Hematopoietic multipotent progenitor cell treated with erythropoietin and hydrocortisone succinate and interleukin-3 and kit ligand, for 6 days (in vitro differentiated cells): ENCODE measurements at places on chromosomes 6 and 20.

DNA sequence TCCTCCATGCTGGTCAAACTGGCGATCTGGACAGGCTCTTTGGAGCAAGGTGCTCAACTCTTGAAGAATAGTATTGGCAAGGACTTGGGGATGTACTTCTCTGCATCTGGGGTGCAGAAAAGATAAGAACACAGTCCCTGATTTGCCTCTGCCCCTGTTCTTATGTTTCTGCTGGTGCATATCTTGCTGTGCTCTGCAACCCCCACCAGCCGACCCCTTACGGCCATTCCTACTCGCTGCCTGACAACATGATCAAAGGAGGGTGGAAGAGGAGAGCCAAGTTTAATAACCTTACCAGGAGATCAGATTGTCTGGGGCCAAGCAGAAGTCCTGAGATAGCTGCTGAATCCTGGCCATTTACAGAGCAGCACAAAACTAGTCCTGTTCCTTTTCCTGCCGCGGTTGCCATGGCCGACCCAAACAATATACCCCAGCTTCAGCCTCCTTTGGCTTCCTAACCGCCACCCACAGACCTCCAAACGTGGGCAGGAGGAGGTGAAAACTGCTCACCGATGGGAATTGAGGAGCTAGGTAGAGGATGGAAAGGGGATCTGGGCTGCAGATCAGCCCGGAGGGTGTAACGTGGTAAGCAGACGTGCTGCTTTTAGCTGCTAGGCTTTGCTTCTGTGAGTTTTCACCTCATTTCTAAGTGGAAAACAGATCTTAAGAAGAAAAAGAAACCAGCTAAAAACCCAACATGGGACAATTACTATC is 60.9 kb downstream of the ATXN1 start:
- DNase-seq = peak; percentile 37

GRCh38 chr6:144809969-144810368 is 524.8 kb downstream of the UTRN start:
- DNase-seq = no peak

DNA sequence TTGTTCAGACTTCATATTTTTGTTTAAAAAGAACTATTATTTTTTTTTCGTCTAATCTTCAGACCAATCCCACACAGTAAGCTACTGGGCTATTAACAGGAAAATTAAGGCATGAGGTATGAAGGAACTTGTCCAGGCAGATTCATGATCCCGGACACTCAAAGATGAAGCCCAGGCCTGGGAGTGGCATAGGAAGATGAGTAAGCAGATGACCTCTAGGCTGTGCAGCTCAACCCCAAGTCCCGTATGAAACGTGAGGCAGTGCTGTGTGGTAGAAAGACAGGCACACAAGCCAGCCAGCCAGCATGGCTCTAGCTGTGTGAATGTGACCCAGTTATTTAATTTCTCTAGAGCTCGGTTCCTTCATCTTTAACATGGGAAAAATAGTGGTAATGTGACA is 231.9 kb downstream of the CLIC5 start:
- no peak for DNase-seq

- DNase-seq = peak; percentile 67
Observed at GRCh38 chr20:34112600-34113101, 608 bp upstream of the EIF2S2 start.

GRCh38 chr6:112522587-112522986 is 175.5 kb downstream of the RFPL4B start:
- peak; percentile 11 for DNase-seq

- DNase-seq = no peak
Observed at GRCh38 chr20:37852666-37853065, 50.3 kb upstream of the VSTM2L start.

- DNase-seq = no peak
Observed at GRCh38 chr6:7719364-7719850, 6.5 kb upstream of the BMP6 start.

GRCh38 chr6:141463237-141463977 is 669.3 kb upstream of the GJE1 start:
- DNase-seq = no peak

- no peak for DNase-seq
Observed at GRCh38 chr20:25278636-25279361, 30.9 kb downstream of the PYGB start.

DNA sequence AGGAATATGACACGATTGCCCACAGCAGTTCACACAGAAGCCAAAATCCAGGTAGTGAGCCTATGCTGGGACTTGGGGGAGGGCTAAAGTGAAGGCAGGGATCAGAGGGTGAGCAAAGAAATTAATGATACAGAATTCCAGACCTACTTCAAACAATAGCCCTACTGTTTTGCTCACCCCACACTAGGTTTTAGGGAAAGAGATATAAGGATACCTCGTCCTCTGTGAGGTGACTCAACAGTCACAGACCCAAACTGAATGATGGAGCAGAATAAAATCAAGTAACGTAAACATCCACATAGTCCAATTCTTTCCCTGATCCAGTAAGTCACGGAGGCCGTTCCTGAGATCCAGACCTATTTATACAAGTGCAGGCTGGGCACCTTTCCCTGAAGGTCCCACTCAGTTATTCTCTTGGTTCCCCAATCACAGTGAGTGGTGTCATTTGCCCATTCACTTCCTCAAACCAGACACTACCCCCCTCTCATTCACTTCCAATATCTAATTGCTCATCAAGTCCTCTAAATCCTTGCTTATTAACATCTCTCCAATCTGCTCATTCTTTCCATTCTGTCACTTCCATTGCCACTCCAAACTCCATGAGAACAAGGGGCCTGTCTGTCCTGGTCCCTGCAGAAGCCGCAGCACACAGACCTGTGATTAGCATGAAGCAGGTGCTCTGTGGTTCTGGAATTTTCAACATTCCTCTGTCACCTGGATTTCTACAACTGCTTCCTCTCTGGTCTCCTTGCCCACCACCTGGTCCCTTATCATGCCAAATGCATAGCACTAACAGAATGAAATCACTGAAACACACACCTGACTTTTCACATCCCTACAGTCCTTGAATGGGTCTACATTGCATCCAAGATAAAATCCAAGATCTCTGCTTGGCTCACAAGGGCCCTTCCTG is 55.9 kb downstream of the ATXN1 start:
- no peak for DNase-seq

DNA sequence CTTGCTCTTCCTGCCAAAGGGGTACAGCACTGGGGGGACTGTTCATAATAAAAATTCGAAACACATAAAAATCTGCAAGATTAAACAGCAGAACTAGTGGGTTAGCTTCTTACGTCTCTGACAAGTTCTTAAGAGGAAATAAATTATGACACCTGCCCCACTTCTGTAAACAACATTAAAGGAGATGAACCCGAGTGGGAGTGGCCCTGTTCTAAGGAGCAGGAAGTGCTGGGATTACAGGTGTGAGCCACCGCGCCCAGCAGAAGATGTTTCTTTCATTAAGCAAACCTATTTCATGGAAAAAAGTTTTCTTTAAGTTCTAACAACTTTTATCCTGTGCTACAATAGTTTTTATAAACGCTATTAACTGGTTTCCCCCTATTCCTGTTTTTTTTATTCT is 24.6 kb downstream of the USP45 start:
- DNase-seq = no peak

DNA sequence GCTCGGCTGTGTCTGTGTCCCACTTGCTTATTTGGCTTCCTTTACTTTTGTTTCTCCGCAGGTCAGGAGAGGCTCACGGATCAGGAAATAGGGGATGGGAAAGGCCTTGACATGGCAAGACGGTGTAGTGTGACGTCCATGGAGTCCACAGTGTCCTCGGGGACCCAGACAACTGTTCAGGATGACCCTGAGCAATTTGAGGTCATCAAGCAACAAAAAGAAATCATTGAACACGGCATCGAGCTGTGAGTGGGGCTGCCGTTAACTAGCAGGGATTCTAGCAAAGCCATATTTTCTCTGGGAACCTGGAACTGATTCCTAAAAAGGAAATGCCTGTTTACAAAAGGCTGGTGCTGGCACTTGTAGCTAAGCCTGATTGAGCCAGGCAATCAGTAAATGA is 54.4 kb downstream of the ARFGEF2 start:
- DNase-seq = no peak

GRCh38 chr20:63864545-63864977 is 509 bp upstream of the TPD52L2 start:
- no peak for DNase-seq

GRCh38 chr6:167932468-167933276 is 64.8 kb upstream of the KIF25 start:
- no peak for DNase-seq

DNA sequence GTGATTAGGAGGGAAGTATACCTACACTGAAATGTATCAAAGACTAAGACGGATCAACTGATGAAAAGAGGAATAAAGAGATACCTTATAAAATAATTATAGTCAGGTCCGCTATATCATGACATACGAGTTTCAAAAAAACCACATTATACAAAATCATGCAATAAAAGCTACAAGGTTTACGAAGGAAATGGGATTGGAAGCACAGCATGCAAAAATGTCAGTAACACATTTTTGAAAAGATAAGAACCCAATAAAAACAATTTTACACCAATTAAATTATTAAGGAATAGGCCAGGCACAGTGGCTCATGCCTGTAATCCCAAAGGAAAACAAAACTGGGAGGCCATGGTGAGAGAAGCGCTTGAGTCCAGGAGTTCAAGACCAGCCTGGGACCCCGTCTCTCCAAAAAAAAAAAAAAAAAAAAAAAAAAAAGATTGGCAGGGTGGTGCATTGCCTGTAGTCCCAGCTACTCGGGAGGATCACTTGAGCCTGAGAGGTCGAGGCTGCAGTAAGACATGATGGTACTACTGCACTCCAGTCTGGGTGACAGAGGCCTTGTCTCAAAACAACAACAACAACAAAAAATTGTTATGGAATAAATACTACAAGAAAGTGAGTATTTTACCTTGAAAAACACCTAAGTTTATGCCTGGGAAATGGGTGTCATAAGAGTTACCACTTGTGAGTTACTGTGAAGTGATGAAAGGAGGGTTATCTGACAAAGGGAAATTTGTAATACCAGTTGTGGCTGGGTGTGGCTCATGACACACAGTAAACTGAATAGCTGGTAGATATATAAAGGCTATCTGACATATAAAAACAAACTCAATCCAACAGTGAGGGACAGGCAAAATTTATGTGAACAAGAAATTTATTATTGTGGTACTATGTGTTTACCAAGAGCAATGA is 45.2 kb downstream of the RANBP9 start:
- DNase-seq = peak; percentile 85

DNA sequence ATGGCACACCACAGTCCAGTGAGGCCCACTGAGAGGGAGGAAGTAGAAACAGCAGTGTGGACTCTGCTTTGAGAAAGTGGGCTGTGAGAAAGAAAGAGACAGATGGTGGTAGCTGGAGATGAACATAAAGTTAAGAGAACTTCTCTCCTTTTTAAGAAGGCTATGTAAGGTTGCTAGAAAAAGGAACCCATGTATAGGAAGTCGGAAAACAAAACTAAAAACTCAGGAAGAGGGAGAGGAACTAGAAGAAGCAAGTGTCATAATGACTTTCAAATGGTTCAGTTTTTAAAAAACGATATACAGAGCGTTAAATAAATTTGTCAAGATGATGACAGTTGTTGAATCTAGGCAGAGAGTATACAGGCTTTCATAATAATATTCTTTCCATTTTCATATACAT is 25.4 kb upstream of the GMNN start:
- DNase-seq = no peak

GRCh38 chr6:35034411-35035191 is 106.5 kb downstream of the TCP11 start:
- no peak for DNase-seq

DNA sequence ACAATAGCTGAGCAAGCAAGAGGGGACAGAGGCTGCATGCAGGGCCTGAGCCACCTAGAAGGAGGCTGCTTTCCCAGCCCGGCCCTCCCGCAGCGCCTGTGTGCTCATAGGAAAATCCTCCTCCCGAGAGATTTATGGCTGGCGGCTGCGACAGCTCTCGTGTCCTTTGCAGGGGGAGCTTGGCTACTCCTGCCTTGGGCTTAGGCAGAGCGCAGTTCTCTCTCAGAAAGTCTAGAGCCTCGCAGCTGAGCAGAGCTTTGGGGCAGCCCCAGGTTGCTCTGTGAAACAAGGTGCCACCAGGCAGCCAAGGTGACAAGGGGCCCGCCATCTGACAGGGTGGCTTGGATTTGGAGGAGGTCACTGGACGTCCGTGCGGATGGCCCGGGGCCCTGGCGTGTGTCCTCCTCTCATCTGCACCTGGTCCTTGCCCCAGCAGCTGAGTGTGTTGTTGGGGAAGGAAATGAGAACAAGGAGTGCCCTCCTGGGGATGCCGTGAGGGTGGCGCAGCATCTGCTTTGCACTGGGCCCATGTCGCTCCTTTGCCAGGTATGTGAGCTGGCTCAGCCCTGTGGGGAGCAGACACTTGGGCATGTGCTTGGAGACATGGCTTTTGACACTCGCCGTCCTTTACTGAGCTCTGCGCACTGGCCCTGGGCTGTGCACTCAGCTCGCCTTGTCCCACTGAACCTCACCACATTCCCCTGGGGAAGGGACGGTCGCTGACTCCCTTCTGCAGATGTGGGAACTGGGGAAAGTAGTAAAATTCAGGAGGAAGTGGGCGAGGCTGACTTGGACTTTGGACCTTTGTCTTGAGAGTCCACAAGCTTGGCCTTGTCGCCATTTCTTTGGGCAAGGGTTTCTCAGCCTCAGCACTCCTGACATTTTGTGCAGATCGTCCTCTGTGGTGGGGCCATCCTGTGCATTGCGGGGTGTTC is 41.9 kb downstream of the EDN3 start:
- no peak for DNase-seq

- DNase-seq = no peak
Observed at GRCh38 chr6:169811072-169811471, 59.6 kb downstream of the ERMARD start.

DNA sequence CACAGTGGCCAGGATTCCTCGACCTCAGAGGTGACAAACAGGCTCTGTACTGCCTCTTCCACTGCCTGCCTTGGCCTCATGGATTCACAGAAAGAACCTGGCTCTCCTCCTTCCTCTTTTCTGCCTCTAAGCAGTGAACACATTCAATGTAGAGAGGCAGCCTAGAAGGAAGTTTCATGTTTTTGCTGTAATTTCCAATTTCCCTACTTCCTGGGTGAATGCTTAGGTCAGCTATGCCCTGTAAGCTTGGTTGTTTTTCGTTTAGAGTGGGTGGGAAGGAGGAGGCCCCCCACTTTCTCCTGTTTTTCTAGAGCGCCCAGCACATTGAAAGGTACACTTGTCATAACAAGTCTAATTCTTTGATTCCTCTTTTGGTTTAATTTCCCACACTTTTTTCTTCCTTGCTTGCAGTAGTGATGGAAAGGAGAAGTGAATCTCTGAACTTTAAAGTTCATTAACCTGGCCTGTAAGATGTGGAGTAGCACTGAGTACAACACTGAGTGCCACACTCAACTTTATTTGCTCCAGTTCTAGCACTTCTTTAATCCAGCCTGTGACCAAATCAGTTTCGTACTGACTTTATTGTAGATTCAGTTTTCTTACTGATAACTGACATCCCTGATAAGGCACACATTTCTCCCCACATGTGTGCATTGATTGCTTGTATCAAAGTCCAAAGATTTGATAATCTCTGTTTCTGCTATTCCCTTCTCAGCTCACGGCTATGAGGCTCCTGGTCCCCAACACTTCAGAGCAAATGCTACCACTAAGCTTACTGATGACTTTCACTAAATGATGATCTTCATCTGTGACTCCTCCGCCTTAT is 100.0 kb upstream of the MAN1A1 start:
- peak; percentile 34 for DNase-seq
